ENCODE measurements at places on chromosomes 7 and 10. TPM values are rescaled to one million over a fixed set of nuclear protein-coding genes. Genes with fewer than 3 reads are reported as not detected.

GRCh38 chr7:150781103-150781502 is 19.1 kb downstream of the TMEM176B start:
- DNase-seq, result no peak

PGAM2 gene
- total RNA-seq, result 0.42 TPM

DNA sequence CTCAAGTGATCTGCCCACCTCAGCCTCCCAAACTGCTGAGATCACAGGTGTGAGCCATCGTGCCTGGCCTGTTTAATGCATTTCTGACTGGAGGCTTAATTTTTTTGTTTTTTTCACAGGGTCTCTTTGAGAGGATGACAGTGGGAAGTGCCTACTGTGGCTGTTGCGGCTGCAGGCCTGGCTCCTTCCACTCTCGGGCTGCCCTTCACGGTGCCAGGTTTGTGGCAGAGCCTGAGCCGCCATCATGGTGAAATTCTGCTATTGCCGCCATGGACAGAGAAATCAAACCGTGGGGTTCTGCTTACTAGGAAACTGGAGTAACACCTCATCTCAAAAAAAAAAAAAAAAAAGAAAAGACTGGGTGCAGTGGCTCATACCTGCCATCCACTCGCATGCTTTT is 142.7 kb downstream of the CAMK1D start:
- DNase-seq, result no peak

- DNase-seq, result no peak
These were observed 183.4 kb downstream of the PRKCQ start for GRCh38 chr10:6396652-6397051.

DNA sequence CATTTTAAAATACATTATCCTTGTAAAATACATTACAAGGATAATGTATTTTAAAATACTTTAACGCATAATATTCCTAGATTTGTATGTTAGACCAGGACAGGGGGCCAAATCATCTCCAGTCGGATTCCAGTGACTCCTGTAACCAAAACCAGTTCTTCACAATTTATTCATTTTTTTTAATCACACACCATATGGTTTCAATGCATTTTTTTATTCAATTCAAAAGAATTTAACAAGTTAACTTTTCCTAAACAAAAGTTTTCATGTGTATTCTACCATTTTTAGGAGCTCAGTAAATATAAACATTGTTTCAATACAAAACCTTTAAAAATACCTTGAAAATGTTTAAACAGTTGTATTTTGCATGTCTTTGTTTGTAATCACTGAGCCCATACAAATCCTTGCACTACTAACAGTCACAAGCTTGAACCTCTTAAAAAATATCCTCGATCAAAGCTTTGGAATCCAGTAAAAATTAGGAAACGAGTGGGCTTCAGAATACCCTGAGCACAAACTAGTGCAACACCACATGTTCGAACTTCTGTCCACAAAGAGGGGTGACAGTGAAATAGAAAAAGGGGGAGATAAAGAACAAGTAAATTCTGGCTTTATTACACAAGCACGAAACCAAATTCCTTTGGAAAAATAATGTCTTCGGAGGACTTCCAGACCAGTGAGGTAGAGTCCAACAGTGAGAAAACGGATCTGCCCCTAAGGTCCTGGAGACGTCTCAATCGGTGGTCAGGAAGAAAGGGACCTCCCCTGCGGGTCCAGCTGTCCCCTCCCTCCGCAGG is 1.6 kb downstream of the CCDC71L start:
- no peak for DNase-seq

GRCh38 chr7:93551063-93551895 is 23.2 kb downstream of the CALCR start:
- DNase-seq, result no peak

GRCh38 chr10:107434854-107435253 is 270.3 kb upstream of the SORCS1 start:
- no peak for DNase-seq

GRCh38 chr10:131282961-131283360 is 28.6 kb downstream of the TCERG1L start:
- DNase-seq, result peak; percentile 37

FAM20C gene
- total RNA-seq, result 0.88 TPM

- peak; percentile 71 for DNase-seq
These were observed 16.0 kb downstream of the PALD1 start for GRCh38 chr10:70494536-70494935.

All from activated CD4-positive, alpha-beta T cell treated with anti-CD3 and anti-CD28 coated beads, Interleukin-2, amount 10 ng/mL, durations not matched to agents 24 days and 14 days (primary cell).